ENCODE measurements at places on chromosomes 6 and 20.

DNA sequence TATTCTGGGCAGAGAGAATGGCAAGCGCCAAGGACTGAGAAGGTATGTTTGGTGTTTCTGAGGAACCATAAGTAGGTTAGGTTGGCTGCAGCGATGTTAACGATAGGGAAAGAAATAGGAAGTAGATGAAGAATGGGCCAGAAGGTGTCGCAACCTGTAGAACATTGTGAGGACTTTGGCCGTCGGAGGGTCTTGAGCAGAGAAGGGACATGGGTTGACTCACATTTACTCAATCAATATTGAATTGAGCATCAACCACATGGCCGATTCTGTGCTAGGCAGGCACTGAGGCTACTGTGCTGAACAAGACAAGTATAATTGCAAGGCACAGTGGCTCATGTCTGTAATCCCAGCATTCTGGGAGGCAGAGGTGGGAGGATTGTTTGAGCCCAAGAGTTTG, 26.8 kb upstream of the RPN2 start:
- DNase-seq: no peak

GRCh38 chr6:134683783-134684422, 266.0 kb downstream of the ALDH8A1 start:
- no peak for DNase-seq

- no peak for DNase-seq
Observed at GRCh38 chr6:170317718-170318117, 11.2 kb downstream of the FAM120B start.

- DNase-seq: peak; percentile 77
Observed at GRCh38 chr6:118708744-118709143, 57.4 kb upstream of the CEP85L start.

DNA sequence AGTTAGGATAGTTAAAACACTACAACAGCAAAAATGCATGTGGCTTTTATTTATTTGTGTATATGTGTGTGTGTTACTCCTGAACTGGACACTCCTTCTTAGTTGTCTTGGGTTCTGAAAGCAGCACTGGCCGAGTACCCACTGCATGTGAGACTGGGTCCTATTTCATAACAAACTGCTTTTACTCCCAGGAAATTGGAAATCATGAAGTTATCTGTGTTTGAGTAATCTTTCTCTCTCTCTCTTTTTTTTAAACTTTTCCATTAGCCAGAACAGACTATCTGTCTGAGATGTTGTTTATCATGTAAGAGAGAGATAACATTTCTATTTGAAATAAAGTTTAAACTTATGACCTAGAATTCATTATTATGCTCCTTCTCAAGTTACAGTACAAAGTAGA, 110.4 kb downstream of the LIN28B start:
- no peak for DNase-seq

- no peak for DNase-seq
Observed at GRCh38 chr20:4560667-4561066, 161.0 kb upstream of the PRND start.

- DNase-seq: peak; percentile 72
Observed at GRCh38 chr20:33789109-33789857, 21.9 kb upstream of the CHMP4B start.

DNA sequence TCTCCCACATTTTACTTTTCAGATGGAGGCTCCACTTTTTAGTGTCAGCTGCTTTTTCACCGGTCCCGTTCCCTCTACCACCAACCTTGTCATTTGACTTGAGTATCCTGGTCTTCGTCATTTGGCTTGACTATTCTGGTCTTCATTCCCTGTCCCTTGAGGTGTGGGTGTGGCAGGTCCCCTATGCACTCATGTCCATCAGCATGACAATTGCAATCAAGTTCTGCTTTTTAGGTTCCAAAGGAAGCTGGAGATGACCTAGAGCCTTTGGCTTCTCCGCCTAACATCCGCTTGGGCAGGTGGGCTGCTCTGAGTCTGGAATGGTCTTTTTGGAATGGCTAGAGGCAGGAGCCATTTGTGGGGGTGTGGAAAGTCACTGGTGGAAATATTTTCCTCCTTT, 99.8 kb upstream of the MLN start:
- no peak for DNase-seq

- DNase-seq: no peak
Observed at GRCh38 chr6:128208851-128209580, 308.2 kb upstream of the THEMIS start.

- no peak for DNase-seq
Observed at GRCh38 chr20:56806952-56807517, 177.9 kb downstream of the TFAP2C start.

- no peak for DNase-seq
Observed at GRCh38 chr6:107032051-107032450, 4.1 kb downstream of the MTRES1 start.

- DNase-seq: no peak
Observed at GRCh38 chr6:5746053-5746758, 260.5 kb downstream of the NRN1 start.

DNA sequence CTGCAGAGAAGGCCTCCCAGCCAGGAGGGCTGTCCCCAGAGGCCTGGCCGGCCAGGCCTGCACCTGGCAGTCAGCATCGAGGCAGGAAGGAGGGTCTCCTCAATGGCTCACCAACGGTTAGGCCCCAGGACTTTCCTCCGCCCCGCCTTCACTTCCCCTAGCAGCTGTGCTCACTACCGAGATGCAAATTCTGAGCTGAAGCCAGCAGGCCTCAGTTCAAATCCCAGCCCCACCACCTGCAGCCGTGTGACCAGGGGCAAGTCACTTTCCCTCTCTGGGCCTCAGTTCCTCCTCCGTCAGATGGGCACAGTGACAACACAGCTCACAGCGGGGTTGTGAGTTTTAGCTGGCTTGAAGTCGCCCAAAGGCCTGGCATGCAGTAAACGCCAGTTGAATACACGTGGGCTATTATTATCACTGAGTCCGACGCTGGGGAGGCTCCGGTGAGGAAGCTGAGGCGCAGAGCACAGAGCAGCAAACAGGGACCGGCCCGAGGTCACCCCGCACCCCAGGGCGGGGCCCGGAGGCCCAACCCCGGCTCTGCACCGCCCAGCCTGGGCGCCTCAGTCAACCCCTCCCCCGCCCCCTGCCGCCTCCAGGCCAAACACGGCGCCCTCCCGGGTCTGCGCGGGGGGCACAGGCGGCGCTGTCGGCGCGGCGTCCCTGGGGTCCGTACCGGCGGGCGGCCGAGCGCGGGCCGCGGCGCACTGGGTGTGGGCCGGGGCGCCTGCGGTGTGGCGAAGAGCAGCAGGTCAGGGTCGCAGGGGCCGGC, 671 bp downstream of the E2F1 start:
- no peak for DNase-seq

GRCh38 chr6:105746130-105746505, 340.0 kb upstream of the PRDM1 start:
- DNase-seq: no peak

- no peak for DNase-seq
Observed at GRCh38 chr6:56685994-56686393, 43.3 kb upstream of the DST start.

DNA sequence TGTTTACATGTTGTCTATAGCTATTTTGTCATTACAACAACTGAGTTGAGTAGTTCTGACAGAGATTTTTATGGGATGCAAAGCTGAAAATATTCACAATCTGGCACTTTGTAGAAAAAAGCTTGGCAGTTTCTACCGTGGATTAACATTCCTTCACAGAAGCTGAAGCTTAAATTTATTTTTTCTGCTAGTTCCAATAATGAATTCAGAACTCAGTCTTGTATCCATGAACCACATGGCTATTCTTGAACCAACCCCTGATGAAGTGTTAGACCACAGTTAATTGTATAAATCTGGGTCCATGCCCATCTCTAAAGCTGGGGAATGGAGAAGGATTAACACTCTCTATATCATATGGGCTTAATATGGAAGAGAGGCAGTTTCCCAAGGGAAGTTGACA, 743.8 kb upstream of the FLRT3 start:
- no peak for DNase-seq

- DNase-seq: no peak
Observed at GRCh38 chr6:38776515-38776914, 61.4 kb downstream of the DNAH8 start.

- peak; percentile 58 for DNase-seq
Observed at GRCh38 chr20:57879779-57880570, 170.2 kb upstream of the PMEPA1 start.

DNA sequence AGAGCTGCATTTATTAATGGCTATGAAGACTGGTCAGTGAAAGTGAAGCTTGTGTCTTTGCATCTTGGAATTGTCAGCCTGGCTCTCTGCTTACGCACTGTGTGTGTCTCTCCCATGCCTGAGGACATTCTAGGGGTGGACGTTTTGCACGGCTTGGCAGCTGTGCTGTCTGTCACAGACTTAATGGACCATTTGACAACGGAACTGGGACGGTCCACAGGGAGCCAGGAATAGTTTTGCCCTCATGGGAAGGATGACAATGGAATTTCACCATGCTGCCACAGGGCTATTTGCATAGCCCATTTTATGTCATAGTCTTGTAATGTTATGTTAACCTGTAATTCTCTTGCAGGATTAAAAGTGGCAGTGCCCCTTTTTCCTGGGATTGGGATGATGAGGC, 44.7 kb downstream of the OR2B6 start:
- no peak for DNase-seq

- DNase-seq: no peak
Observed at GRCh38 chr6:18324706-18325042, 60.3 kb upstream of the DEK start.

DNA sequence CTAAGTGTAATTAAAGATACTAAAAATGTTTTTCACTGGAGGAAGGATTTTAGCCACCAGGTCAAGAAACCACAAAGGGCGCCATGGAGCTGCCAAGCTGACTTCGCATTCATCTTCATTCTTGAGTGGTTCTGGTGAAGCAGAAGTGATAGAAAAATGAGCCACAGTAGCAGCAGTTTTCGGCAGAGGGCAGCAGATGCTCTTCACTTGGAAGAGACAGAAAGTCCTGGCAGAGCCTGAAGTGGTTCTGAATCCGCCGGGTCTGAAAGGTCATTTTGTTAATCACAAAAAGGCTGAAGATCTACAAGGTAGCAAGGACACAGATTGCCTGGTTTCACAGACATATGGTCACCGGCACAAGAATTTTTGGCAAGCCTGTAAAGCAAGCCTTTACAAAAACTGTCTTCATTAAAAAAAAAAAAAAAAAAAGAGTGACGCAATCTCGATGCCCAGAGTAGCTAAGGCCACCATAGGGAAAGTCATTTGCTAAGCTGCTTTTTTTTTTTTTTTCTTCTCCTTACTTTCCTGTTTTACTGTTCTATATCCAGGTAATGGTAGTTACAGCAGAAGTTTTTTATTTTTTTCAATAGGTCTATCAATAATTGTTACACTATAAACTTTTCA, 345.1 kb upstream of the AGPAT4 start:
- peak; percentile 59 for DNase-seq

DNA sequence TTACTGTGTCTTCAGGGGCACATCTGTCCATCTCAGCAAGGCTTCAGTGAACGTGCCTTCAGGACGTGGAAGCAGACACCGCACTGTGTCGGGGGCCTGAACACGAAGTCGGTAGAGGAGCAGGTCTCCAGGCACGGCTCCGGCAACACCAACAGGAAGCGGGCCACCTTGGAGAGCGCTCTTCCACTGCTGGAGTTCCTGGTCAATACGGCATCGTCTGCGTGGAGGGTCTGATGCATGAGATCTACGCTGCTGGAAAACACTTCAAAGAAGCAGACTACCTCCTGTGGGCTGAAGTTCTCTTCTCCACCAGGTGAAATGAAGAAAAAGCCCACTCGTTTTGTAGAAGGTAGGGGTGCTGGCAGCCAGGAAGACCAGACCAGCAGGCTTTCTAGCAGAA, 69.3 kb upstream of the SLCO4A1 start:
- DNase-seq: no peak

- no peak for DNase-seq
Observed at GRCh38 chr20:671252-672030, 4.2 kb downstream of the SCRT2 start.

DNA sequence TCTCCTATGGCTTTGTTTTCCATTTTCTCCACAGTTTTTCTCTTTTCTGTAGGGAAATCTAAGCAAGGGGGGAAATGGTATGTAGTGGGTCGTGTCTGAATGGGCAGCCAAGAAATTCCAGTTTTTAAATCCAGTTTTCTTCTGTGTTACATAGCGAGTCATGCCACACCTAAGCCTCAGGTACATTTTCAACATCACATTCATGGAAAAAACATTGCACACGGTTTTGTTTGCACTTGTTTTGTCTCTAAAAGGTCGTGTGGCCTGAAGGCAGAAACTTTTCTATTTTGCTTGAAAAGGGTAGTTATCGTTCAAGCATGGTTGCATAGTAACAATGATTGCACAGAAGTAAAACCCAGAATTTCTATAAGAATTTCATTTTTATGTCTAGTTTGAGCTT, 70.5 kb downstream of the MOXD1 start:
- no peak for DNase-seq

GRCh38 chr6:163397326-163397725, 17.2 kb upstream of the QKI start:
- no peak for DNase-seq

DNA sequence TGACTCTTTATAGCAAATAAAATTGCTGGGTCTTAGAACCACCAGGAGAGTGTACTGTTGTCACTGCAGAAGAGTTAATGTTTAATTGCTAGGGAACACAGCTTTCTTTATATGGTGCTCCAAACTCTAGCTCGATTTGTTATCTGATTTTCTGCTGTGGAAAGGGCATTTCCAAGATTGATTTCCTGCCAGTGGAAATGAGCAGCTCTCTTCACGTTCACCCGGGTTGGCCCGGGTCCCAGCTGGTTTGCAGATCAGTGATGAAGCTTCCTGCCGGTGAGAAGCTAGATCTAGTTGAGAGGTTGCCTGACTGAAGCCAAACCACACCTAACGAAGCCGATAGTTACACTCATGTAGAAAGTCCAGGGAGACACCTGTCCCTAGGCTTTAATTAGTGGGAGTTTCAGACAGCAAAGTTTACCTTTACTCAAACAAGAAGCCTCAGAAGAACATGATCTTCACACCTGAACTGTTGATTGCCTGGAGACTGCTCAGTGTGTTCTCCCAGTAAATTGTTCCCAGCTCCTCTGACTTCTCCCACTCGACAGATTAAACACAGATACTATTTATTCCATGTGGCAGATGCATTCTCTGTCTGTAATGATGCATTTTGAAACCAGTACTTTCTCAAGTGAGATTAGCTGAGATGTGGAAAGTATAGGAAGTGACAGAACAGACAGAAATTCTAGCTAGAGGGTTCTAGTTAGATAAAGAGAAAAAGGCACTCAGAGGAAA, 27.8 kb downstream of the PAQR8 start:
- no peak for DNase-seq
